ENCODE measurements at places on chromosomes 4 and X.

DNA sequence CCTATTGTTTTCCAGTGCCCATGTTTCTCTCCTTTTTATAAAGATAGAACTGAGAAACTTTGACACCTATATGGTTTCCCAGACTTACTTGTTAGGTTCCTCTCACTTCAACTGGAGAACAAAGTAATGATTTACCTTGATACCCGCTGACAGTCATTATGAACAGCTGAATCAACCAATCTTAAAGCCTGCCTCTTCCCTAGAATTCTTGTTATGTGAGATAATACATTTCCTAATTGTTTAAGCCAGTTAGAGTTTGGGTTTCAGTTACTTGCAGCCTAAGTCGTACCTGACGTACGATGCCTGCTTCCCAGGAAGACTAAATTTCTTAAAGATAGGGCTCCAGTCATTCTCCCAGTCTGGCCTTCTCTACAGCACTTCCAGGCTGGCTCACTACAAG, 97.3 kb downstream of the SHROOM4 start:
- DNase-seq: no peak

GRCh38 chr4:176970853-176971252, 178.1 kb upstream of the VEGFC start:
- no peak for DNase-seq

DNA sequence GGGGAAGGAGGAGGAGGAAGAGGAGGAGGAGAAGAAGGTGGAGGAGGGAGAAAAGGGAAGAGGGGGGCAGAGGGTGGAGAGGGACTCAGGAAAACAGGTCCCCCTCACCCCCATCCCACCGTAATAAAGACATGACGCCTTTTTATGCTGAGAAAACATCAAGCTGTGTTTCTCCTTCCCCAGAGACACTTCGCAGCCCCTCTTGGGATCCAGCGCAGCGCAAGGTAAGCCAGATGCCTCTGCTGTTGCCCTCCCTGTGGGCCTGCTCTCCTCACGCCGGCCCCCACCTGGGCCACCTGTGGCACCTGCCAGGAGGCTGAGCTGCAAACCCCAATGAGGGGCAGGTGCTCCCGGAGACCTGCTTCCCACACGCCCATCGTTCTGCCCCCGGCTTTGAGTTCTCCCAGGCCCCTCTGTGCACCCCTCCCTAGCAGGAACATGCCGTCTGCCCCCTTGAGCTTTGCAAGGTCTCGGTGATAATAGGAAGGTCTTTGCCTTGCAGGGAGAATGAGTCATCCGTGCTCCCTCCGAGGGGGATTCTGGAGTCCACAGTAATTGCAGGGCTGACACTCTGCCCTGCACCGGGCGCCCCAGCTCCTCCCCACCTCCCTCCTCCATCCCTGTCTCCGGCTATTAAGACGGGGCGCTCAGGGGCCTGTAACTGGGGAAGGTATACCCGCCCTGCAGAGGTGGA, 45.3 kb upstream of the SHOX start:
- DNase-seq: no peak

- DNase-seq: no peak
These were observed 3.5 kb downstream of the PNCK start for GRCh38 chrX:153669901-153670731.

DNA sequence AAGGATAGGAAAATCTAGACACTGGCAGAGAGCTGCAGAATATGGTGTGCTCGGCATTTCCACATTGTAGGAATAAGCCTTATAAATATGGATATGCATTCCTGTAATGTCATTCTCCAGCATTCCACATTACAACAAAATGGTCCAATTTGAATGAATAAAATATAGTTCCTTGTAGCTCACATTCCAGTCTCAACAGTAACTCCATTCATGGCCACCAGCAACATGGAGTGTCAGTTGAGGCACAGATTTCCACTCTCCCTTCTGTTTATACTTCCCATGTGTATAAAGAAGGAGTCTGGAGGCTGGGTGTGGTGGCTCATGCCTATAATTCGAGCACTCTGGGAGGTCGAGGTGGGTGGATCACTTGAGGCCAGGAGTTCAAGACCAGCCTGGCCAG, 84.5 kb downstream of the AASDH start:
- DNase-seq: no peak

- DNase-seq: no peak
These were observed 154.7 kb downstream of the BEND2 start for GRCh38 chrX:18065956-18066355.

DNA sequence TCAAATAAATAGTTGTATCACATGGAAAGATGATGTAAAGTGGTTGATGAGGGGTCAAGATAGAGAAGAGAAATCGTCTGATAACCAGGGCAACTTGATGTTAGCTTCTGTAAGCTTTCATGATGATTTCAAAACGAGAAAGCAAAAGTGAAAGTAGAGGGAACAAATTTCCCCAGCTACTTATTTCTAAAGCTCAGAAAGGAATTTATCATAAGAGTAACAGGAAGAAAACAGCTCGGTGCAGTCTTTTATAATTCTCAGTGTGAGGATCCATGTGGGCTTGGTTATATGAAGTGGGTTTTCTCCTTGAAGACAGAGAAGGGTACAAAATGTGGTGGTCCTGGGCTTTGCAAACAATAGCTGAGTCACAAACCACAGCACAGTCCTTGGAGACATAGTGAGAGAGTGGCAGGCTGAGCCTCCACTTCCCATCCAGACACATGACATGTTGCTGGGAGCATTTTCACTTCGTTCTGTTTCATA, 32.1 kb upstream of the GLRA2 start:
- DNase-seq: no peak

GRCh38 chr4:8255698-8256441, 13.7 kb upstream of the HTRA3 start:
- DNase-seq: no peak

DNA sequence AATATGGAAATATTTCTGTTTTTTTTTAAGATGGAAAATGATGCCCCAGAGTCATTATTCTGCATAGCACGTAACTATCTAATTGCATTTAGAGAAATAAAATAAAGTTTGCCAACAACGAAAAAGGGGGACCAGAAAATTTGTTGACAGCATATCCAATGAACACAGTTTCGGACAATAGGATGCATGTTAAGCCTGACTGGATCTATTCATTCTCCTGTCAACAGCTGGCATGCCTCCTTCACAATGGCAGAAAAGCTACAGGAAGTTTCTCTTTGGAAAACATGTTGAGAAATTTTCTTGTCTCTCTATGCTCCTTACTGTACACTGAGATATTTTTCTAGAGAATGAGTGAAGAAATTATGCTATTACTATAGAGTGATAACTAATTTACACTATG, 262.5 kb downstream of the GRID2 start:
- no peak for DNase-seq

Data from HuH-7 (cell line).